ENCODE measurements at places on chromosomes 2 and 18. TPM values are rescaled to one million over a fixed set of nuclear protein-coding genes. Genes with fewer than 3 reads are reported as not detected.

Gene LIMS3
- 1.4 TPM for total RNA-seq

Gene STPG4
- total RNA-seq: 0.47 TPM

Gene SETBP1
- 9.6 TPM for total RNA-seq

Gene FBXO41
- total RNA-seq: 2.4 TPM

Gene VWA3B
- 1.8 TPM for total RNA-seq

Gene PAX8
- total RNA-seq: 1.9 TPM

Gene ADNP2
- 18.1 TPM for total RNA-seq

Gene LRPPRC
- total RNA-seq: 131 TPM

GRCh38 chr2:40497251-40497859 is 45.5 kb upstream of the SLC8A1 start:
- no peak for DNase-seq
- no peaks in the 10 kb centered on the region for H3K36me3 ChIP-seq
- no peak overlapping the region for H3K4me3 ChIP-seq
- no peaks in the 10 kb centered on the region for H3K27me3 ChIP-seq
- H3K4me1 ChIP-seq: no peaks in the 10 kb centered on the region

- no peak for DNase-seq
- no peaks in the 10 kb centered on the region for H3K27me3 ChIP-seq
- H3K4me3 ChIP-seq: no peak overlapping the region
- H3K27ac ChIP-seq: no peak overlapping the region
These were observed 256.7 kb downstream of the HDAC4 start for GRCh38 chr2:239143858-239144712.

DNA sequence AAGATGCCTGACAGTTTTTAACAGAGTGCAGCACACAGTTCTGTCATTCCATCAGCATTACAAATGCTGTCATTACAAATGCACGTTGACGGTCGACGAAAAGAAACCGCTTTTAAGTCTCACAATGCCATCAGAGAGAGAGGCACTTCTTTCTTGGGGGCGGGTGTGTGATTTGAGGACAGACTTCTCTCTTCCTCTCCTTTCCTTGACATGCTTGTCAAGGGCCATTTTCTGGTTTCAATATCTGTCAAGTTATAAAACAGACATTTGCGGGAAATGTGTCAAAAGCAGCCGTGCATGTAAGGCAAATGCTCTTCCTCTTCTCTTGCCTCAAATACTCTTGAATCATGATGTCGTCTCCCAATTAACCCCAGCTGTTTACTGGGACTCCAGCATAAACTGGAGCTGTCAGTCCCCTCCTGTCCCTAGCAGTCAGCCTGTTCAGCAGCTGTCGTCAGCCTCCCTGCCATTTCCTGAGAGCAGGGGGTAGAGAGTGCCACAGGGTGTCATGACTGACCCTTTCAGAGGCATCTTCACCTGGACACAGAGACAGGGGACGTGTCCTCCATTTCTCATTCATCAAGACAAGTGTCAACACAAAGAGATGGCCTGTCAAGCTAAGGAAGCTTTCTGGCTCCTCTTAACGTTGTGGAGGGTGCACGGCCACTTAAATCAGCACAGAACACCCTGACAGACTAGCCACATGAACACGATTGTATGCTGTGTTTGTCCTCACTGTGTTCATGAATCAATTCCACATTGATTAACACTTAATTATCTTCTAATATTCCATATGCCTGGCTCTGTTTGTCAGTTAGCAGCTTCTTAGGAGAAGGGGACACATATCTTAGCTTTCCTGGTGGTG is 305.4 kb upstream of the RAB6C start:
- no peak overlapping the region for H3K4me3 ChIP-seq
- no peaks in the 10 kb centered on the region for H3K4me1 ChIP-seq
- H3K36me3 ChIP-seq: no peaks in the 10 kb centered on the region
- DNase-seq: no peak
- no peaks in the 10 kb centered on the region for H3K27me3 ChIP-seq

DNA sequence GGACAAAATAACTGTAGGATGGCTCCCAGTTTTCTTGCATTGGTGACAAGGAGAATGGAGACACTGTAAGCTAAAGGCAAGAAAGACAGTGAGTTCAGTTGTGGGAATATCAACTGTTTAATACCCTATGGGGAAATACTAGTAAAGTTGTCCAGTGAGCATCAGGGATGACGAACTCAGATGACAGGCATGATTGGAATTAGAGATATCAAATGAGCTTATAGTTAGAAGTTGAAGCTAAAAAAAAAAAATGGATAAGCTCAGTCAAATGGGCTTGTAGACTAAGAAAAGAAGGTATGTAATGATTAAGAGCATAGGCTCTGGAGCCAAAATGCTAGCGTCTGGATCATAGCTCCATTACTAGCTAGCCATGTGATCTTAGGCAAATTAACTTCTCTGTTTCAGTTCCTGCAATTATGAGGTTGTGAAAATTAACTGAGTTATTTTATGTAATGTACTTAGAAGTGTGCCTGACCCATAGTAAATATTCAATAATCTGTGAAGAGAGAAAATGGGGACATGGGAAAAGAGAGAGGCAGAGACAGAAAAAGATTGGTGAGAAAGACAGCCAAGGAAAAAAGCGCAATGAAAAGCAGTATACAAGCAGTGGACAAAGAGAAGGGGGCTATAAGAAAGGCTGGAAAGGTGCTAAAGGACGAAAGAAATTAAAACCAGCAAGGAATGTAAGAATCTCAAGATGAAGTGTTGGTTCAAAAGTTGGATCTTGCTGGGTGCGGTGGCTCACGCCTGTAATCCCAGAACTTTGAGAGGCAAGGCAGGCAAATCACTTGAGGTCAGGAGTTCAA is 95.7 kb upstream of the SLC39A10 start:
- H3K4me1 ChIP-seq: peaks cover 2% of the 10 kb centered on the region
- no peaks in the 10 kb centered on the region for H3K36me3 ChIP-seq
- no peaks in the 10 kb centered on the region for H3K27me3 ChIP-seq
- no peak overlapping the region for H3K4me3 ChIP-seq
- H3K27ac ChIP-seq: peak overlapping the region; percentile 49
- DNase-seq: no peak

DNA sequence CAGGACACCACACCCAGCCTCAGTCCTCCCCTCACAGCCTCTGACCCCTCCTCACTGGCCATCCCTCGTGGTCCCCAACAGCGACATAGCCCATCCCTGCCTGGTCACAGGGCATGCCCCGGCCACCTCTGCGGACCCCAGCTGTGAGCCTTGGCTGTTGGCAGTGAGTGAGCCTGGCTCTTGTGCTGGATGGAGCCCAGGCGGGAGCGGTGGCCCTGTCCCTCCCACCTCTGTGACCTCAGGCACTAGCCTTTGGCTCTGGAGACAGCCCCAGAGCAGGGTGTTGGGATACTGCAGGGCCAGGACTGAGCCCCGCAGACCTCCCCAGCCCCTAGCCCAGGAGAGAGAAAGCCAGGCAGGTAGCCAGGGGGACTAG is 7.9 kb downstream of the DES start:
- DNase-seq: no peak
- H3K27ac ChIP-seq: no peak overlapping the region
- H3K4me3 ChIP-seq: no peak overlapping the region
- no peaks in the 10 kb centered on the region for H3K27me3 ChIP-seq

DNA sequence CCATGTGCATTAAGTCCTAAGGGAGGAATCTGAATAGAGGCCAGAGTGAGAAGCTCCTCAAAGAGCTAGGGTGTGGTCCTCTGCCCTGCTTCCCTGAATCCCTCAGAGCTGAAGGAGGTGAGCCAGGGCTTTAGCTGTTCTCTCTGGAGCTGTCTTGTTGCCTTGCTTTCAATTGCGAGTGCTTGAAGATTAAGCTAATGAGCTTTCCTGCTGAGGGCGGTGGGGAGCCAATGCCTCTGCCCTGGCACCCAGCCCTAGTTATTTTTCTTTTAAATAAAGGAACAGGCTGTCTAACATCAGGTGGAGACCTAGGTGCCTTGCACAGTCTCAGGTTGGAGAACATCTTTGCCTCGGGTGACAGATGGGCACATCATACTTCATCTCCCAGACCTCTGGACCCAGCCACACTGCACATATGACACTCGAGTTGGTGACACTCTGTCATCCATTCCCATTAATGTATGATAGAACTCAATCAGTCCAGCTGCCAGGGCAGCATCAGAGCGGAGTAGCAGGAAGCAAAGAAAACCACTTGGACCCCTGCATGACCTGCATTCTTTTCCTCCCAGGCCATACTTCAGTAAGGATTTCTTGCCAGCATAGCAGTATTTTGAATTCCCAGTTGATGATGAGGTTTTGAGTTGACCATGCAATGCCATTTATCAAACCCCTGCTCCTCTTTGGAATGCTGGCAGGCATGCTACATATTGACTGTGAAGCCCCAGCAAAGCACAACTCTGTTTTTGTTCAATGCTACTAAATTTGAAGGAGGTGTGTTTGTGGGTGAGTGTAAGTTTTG is 292.7 kb downstream of the RNF144A start:
- H3K27ac ChIP-seq: no peak overlapping the region
- H3K4me3 ChIP-seq: no peak overlapping the region
- no peaks in the 10 kb centered on the region for H3K4me1 ChIP-seq
- no peaks in the 10 kb centered on the region for H3K36me3 ChIP-seq

GRCh38 chr2:1626271-1626681 is 118.0 kb downstream of the PXDN start:
- H3K4me3 ChIP-seq: no peak overlapping the region
- H3K27me3 ChIP-seq: no peaks in the 10 kb centered on the region
- no peak overlapping the region for H3K27ac ChIP-seq
- H3K4me1 ChIP-seq: no peaks in the 10 kb centered on the region
- no peaks in the 10 kb centered on the region for H3K36me3 ChIP-seq

DNA sequence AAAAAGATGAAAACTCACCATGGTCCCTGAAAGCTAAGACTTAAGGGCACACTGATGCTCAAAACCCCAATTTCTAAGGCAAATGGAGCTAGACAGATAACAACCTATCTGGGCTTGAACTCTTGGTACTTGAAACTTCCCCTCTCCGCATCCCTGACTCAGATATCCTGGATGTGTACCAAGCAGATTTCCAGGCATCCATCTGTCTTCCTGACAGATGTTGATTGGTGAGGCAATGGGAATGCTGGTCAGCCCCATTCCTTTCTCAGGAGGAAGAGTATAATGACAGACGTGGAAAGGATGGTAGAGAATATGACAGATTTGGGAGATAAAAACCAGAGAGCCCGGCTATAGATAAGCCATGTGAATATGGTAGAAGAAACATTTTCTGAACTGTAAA is 69.2 kb downstream of the ADD2 start:
- DNase-seq: no peak
- H3K4me1 ChIP-seq: no peaks in the 10 kb centered on the region
- no peaks in the 10 kb centered on the region for H3K27me3 ChIP-seq
- H3K27ac ChIP-seq: no peak overlapping the region
- no peak overlapping the region for H3K4me3 ChIP-seq

- no peak overlapping the region for H3K27ac ChIP-seq
- no peaks in the 10 kb centered on the region for H3K36me3 ChIP-seq
- no peaks in the 10 kb centered on the region for H3K4me1 ChIP-seq
These were observed 149.5 kb upstream of the DLX2 start for GRCh38 chr2:172252154-172252553.

DNA sequence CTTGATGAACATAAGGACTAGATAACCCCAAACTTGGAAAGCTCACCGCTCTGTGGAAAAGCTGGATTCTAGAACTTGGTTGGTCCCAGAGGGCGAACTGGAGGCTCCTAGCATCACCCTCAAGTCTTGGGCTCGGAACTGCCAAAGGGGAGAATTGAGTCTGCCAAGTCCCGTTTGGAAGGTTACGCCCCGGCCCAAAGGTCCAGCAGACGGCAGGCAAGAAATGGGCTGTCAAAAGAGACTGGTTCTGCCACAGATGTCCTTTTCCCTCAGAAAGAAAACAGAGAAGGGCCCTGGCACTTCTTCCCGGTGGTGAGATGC is 182.2 kb downstream of the ANAPC1 start:
- H3K4me1 ChIP-seq: peaks cover 6% of the 10 kb centered on the region
- H3K4me3 ChIP-seq: no peak overlapping the region
- H3K27me3 ChIP-seq: no peaks in the 10 kb centered on the region
- peak; percentile 26 for DNase-seq
- H3K36me3 ChIP-seq: no peaks in the 10 kb centered on the region
- H3K27ac ChIP-seq: no peak overlapping the region

- no peaks in the 10 kb centered on the region for H3K4me1 ChIP-seq
- peaks cover 28% of the 10 kb centered on the region for H3K27me3 ChIP-seq
- no peak overlapping the region for H3K27ac ChIP-seq
- H3K36me3 ChIP-seq: no peaks in the 10 kb centered on the region
These were observed 2.4 kb upstream of the KCNF1 start for GRCh38 chr2:10909050-10909995.

- no peaks in the 10 kb centered on the region for H3K27me3 ChIP-seq
- no peaks in the 10 kb centered on the region for H3K36me3 ChIP-seq
- H3K4me3 ChIP-seq: no peak overlapping the region
- H3K4me1 ChIP-seq: no peaks in the 10 kb centered on the region
- H3K27ac ChIP-seq: no peak overlapping the region
- no peak for DNase-seq
These were observed 501.5 kb downstream of the NR4A2 start for GRCh38 chr2:155830817-155831579.

- H3K4me1 ChIP-seq: no peaks in the 10 kb centered on the region
- no peak for DNase-seq
- H3K36me3 ChIP-seq: no peaks in the 10 kb centered on the region
- no peak overlapping the region for H3K27ac ChIP-seq
- no peaks in the 10 kb centered on the region for H3K27me3 ChIP-seq
These were observed 99.8 kb downstream of the UXS1 start for GRCh38 chr2:106094131-106094841.

DNA sequence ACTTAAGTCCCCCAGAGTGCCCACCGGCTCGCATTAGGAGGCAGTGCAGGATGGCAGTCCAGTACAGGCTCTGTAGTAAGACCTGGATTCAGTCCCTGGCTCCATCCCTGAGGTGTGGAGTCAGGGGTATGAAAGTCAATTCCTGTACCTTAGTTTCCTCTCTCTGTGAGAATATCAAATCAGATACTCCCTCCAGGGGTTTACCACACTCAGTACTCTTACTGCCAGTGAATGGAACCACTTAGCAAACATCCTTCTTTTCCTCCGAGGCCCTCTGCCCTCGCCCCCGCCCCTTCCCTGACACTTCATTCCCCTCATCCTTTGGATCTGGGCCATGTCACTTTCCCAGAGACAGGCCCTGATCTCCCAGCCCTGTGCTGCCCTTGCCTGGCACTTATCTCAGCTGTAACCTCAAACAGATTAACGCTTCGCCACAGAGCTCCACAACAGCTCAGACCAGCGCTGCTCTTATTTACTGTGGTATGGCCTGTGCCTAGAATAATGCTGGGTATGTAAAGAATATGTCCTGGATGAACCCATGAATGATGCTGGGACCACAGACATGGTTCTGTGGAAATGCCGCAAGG is 159.0 kb upstream of the TMEM200C start:
- no peaks in the 10 kb centered on the region for H3K4me1 ChIP-seq
- H3K4me3 ChIP-seq: no peak overlapping the region
- no peaks in the 10 kb centered on the region for H3K36me3 ChIP-seq
- DNase-seq: no peak
- H3K27me3 ChIP-seq: no peaks in the 10 kb centered on the region

GRCh38 chr2:162839419-162839818 is 852 bp upstream of the KCNH7 start:
- H3K27me3 ChIP-seq: no peaks in the 10 kb centered on the region
- no peak overlapping the region for H3K27ac ChIP-seq
- H3K4me3 ChIP-seq: no peak overlapping the region
- DNase-seq: no peak
- no peaks in the 10 kb centered on the region for H3K4me1 ChIP-seq

Measured in colonic mucosa (tissue), 4 donors.